NCI-H748 treated with DMSO at 0.1 percent for 48 hours (cell line): ENCODE measurements at places on chromosomes 4 and X.

- DNase-seq = no peak
Observed at GRCh38 chrX:71367396-71367795, 1.2 kb downstream of the TAF1 start.

- no peak for DNase-seq
Observed at GRCh38 chr4:145881576-145881975, 57.0 kb downstream of the ZNF827 start.

DNA sequence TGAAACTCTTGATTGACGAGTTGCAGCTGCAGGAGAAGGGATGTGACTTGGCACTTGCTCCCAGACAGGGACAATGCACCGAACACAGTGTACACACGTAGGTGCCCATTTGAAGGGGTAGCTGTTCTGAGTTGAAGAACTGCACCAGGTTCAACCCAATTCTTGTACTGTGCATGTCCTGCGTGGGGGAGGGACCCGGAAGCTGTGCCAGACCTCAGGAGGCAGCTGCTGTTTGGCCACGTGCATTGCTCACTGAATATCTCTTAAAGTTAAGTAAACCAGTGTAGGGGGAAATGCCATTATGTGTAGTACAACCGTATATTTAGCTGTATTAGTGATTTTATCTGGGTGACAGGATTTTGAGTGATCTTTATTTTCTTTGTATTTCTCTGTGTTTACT is 12.0 kb upstream of the RBBP7 start:
- DNase-seq = peak; percentile 18

- DNase-seq = no peak
Observed at GRCh38 chrX:40104985-40105834, 7.5 kb upstream of the BCOR start.

- DNase-seq = no peak
Observed at GRCh38 chr4:54445866-54446265, 211.9 kb upstream of the KIT start.

DNA sequence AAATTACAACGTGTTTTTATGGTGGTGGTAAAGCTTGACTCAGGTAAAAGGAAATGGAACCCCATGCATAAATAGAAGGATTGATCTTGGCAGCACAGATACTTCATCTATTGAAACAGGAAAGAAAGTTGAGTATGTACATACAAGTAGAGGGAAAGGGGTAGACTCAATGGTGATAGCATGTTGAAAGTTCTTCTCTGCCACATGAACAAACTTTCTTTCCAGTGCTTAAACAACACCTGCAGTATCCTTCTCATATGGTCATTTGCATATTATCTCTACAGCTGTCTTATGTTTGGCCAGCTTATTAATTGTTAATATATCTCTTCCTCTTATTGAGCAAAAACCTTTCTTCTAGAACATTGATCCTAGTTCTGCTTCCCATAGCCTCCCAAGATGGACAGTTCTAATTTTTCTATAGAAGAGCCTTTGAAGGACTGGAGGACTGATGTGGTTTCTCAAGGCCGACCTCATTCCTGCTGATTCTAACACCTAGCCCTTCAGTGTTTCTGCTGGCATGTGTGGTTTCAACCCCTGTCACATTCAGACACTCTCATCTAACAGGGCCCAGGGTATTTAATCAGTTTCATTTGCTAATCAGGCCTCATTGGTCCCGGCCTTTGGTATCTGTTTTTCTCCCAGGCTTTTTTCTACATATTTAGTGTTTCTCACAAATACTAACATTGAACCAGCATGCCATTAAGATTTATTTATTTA is 108.1 kb upstream of the SPRY1 start:
- no peak for DNase-seq

DNA sequence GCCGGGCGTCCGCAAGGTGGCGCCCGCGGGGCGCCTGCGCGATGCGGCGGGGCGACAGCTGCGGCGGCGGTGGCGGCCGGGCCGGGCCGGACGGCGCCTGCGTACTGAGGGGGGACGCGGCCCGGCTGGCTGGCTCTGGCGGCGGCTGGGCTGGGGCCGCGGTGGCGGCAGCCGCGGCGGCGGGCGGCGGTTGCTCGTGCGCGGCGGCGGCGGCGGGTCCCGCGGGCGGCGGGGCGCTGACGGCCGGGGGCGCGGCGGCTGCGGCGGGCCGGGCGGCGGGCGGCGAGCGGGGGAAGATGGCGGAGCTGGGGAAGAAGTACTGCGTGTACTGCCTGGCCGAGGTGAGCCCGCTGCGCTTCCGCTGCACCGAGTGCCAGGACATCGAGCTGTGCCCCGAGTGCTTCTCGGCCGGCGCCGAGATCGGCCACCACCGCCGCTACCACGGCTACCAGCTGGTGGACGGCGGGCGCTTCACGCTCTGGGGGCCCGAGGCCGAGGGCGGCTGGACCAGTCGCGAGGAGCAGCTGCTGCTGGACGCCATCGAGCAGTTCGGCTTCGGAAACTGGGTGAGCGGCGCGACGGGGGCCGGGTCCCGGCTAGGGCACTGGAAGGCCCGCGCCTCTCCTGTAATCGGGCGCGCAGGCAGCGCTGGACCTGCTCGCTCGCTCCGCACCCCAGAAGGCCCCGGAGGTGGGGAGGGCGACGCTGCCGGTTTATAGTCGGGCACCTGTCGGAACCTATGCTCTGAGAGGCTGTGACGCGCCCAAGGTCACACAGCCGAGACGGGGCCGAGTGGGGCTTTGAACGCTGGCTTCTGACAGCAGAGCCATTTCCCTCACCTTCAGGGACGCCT is at the start of gene TADA2B:
TADA2B (plus strand) TSS at position 89 of the 853 bp plus-strand sequence; CDS start at position 297, 208 bp downstream.
- DNase-seq = no peak

DNA sequence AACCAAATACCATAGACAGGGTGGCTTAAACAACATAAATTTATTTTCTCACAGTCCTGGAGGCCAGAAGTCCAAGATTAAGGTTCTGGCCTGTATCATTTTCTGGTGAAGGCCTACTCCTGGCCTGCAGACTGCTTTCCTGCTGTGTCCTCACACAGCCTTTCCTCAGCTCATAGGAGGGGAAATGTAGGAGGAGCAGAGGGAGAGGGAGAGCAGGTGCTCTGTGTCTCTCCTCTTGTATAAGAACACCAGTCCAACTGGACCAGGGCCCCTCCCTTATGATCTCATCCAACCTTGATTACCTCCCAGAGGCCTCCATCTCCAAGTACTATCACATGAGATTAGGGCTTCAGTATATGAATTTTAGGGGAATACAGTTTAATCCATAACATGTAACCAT is 34.3 kb downstream of the RAPGEF2 start:
- peak; percentile 22 for DNase-seq

- no peak for DNase-seq
Observed at GRCh38 chr4:177367336-177367735, 57.7 kb downstream of the NEIL3 start.

DNA sequence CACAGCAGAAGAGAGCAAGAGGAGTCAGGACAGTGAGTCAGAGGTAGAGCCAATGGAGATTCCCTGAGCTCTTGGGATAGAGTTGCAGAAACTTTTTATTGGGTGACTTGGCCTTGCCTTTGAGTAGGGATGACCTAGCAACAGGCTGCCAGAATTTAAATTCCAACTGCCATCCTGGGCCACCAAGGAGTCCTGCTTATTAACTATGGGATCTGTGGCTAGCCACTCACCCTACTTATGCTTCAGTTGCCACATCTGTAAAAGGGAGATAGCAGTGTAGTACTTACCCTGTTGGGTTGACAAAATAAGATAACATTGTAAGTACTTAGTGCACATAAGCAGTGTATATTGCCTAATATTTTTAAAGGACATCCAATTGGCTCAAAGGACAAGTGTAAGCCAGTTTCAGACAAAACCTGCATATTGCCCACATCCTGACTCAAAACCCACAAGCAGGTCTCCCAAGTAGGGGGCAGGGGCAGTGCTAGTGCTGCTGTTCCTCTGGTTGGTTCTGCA is 43.5 kb upstream of the TMEM164 start:
- DNase-seq = no peak

DNA sequence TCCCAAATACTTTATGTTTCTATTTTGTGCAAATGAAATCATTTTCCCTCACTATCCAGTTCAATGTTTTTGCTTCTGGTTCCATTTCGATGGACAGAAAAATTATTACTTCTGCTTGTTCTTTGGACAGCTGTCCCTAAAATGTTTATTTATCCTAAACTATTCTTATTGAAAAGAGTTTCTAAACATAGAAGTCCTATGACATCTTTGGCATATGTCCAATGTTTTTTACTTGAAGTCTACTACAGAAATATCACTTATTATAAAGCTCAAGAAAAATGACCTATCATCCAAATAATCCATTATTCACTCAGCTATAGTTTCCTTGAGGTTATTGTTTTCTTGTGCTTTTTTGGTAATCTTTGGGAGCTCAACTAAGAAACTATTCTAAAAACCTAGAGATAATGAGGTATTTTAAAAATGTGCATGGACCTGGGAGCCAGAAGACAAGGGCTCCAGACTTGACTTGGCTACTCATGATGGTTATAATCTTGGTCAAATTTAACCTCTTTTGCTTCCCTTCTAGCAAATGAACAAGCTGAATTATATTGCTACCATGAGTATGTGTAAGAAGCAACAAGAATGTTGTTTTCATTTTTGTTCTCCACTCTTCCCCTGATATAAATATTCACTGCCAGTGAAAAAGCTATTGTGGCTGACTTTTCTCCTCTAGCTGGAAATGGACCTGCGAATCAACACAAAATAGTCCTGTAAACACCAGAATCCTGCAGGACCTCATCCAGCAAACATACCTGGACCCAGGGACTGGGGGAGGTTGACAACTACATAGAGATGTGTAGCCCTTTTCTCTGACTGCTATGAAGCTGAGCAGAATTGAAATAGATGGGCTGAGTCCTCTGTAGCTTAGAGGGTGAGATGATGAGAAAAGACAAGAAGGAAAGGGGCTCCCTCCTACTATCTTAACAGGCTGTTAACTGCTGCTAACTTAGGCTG is 137.4 kb downstream of the FRYL start:
- no peak for DNase-seq

DNA sequence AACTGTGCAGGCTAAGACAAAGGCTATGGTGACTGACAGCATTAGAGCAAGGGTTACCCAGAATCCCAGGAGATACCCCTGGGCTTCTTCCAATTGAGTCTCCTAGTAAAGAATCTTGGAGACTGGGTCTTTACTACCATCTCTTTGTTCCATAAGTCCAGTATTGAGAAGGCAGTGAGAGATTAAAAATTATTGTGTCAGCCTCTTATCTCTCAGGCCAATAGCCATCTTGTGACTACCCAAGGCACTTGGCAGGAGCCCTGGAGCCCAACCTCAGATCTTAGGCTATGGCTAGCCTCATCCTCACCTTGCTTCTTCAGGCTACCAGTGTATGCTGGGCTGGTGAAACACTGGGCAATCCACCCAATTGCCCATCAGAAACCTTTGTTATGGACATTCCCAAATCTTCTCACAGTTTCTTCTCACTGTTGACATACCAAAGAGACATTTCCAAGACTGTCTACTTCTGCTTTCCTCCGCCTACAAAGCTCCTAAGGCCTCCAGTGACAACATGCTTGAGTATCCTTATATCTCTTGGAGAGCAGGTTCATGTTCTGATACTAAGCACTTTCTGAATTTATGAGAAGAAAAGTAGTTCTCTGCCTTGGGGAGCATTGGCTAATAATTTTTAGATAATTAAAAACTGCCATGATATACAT is 76.3 kb upstream of the STIM2 start:
- DNase-seq = no peak

- DNase-seq = no peak
Observed at GRCh38 chrX:10022273-10022541, 55.0 kb downstream of the CLDN34 start.

DNA sequence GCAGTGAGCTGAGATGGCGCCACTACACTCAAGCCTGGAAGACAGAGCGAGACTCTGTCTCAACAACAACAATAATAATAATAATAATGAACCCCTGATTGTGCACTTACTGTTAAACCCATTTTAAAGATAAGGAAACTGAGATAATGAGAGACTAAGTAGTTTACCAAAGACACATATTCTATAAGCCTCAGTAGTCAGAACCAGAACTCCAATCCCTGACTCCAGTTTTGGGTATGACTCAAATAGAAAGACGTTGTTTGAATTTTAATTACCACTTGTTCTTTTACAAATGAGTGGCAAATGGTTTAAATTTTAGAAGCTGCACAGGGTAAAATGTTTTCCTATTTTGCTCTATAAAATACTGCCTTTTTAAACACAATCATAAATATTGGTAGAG is 37.4 kb downstream of the ACSL4 start:
- no peak for DNase-seq

- no peak for DNase-seq
Observed at GRCh38 chr4:119029847-119030535, 105.6 kb upstream of the MYOZ2 start.

DNA sequence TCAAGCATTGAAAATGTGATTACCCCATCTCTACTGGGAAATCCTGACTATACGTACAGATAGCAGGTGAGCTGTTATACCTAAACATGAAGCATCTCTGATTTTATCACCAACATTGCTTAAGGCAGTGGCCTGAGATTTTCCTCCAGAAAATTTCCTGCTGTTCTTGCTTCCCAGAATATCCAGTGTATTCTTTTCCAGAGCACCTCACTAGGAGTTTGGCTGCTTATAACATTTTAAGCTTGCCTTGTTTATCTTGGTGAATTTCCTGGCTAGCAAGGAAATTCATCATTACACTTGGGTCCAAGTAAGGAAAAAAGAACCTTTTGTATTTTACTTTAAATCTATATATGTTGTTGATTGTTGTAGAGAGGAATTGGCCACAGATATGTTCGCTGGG is 73.0 kb upstream of the CLCN4 start:
- DNase-seq = no peak
